Hematopoietic multipotent progenitor cell (in vitro differentiated cells): ENCODE measurements at places on chromosomes 7 and 10.

GRCh38 chr7:151310578-151310977 is 31.0 kb upstream of the NUB1 start:
- peak; percentile 14 for DNase-seq

DNA sequence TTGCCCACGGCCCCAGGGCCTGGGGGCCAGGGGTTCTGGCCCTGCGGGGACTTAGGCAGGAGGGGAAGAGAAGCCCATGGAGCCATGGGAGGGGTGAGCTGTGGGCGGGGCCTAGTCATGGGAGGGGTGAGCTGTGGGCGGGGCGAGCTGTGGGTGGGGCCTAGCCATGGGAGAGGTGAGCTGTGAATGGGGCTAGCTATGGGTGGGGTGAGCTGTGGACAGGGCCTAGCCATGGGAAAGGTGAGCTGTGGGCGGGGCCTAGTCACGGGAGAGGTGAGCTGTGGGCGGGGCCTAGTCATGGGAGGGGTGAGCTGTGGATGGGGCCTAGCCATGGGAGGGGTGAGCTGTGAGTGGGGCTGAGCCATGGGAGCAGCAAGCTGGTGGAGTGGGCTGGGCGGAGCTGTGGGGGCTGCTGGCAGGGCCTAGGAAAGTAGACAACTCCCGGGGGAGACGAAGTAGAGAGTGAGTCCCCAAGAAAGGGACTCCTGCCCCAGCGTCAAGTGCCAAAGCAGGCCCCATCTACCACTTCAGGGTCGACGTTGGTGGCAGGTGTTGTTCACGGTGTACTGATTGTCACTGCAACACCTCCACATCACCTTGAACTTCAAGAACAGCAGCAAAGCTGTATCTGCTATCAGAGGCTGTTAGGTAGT is 19.2 kb upstream of the TTYH3 start:
- DNase-seq: no peak

GRCh38 chr10:99913831-99914235 is 95.9 kb downstream of the DNMBP start:
- DNase-seq: no peak

GRCh38 chr7:20783700-20784387 is 2.8 kb downstream of the SP8 start:
- DNase-seq: peak; percentile 59

GRCh38 chr10:43409385-43410109 is 561 bp upstream of the HNRNPF start:
- DNase-seq: no peak

- no peak for DNase-seq
These were observed 13.7 kb downstream of the DOCK4 start for GRCh38 chr7:112192236-112193154.

GRCh38 chr10:46527241-46527811 is 29.1 kb downstream of the GPRIN2 start:
- no peak for DNase-seq

DNA sequence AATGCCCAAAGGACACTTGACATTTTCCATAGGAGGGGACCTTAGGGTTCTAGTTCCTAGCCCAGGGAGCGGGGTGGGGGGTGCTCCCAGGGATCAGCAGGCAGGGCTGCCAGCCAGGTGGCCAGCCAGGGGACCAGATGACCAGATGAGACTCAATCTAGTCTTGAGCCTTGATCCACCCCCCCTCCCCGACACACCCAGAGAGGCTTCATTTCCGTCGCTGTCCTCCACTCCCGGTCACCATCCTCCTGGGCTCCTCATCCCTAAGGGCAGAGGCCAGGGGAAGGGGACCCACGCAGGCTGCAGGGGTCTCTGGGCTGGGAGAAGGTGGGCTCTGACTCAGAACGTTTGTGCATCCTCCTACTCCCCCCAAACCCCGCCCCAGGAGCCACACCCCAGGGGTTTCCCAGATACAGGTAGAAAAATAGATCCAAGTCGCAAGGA is 1.0 kb downstream of the STX1A start:
- DNase-seq: no peak

DNA sequence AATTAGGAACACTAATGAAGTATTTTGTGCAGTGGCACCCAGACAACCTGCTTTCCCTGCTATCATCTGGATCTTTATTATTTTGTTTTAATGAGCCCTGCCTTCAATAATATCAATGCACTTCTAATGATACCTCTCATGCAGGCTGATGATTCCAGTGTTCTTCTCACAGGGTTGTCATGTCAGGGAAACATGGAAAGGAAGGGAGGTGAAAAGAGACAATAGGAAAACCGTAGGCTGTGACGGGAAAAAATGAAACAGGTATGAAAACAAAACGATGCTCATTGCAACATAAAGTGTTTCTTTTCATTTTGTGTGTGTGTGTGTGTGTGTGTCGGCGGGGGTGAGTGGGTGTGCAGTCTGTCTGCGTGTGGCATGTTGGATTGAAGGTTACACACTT is 102.6 kb upstream of the CTBP2 start:
- DNase-seq: no peak

GRCh38 chr10:14102056-14102455 is 228.7 kb downstream of the FRMD4A start:
- DNase-seq: no peak

DNA sequence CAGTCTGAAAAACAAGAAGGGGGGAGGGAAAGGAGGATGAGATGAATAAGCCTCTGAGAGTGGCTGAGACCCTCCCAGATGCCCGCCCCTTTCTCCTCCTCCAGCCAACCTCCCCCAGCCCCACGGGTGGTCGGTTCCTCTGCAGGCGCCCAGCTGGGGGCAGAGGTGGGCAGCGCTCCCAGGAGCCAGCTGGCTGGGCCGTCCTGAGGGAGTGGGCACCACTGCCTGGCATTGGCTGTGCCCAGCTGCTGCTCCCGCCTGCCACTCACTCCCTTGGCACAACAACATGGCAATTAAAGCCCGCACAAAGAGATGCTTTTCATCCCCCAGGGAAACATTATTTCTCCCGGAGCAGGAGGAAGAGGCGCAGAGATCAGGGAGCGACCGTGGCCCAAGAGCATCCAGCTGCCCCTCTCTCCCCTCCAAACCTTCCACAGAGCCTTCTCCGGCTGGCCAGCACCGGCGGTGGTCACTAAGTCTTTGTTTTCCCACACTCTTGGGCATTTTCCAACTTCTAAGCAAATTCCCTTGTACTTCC is 107.2 kb downstream of the SPDYE5 start:
- DNase-seq: no peak

DNA sequence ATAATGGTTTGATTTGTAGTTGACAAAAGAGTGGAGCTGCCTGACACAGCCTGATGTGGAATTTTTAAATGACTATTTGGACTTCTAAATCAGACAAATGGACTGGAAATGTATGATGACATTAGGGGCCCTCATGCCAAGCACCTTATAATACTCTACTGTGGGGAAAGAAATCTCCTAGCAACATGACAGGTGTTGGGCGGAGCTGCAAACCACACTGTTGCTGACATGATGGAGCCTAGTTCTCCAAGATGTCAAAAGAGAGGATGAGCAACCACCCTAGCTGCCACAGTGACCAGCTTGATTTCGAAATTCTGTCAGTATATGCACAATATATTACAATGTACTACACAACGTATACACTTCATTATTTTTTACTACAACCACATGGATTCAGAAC is 65.8 kb downstream of the RHOBTB1 start:
- DNase-seq: no peak

DNA sequence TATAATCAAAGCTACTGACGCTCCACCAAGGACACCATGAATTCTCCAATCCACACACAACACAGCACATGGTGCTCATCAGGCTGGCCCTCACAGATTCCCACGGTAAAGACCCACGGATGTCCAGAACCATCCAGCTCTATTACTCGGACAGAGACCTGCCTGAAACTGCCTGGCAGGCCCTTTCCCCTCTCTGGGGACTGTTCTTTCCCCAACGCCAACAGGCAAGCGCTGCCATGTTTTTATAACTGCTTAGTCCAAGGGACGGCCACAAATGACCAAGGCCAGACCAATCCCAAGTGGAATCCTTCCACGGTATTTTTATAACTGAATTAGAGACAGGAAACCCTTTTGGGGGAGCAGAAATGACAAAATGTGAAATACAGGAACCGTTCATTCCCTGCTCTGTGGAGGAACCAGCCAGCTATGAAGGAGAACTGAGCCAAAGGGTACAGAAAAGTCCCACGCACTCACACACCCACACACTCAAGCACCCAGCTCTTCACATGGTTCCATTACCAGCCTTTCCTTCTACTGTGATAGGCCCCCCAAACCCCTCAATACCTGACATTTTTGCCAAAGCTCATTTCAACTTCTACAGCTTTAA is 4.1 kb downstream of the PIP4K2A start:
- DNase-seq: peak; percentile 29

DNA sequence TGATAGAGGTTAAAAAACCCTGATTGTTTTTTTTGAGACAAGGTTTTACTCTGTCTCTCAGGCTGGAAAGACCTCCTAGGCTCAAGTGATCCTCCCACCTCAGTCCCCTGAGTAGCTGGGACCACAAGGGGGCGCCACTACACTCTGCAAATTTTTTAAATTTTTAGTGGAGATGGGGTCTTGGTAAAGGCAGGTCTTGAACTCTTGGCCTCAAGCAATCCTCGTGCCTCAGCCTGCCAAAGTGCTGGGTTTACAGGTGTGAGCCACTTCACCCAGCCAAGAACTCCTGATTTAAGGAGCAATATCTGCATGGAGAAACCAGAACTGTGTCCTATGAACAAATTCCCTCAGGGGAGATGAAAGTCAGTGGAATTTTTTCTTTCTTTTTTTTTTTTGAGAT is 7.3 kb upstream of the KLHDC10 start:
- DNase-seq: peak; percentile 85
